ENCODE measurements at places on chromosomes 5 and 9.

GRCh38 chr9:38315085-38315595 lies 77.4 kb upstream of the ALDH1B1 start:
- DNase-seq = no peak

DNA sequence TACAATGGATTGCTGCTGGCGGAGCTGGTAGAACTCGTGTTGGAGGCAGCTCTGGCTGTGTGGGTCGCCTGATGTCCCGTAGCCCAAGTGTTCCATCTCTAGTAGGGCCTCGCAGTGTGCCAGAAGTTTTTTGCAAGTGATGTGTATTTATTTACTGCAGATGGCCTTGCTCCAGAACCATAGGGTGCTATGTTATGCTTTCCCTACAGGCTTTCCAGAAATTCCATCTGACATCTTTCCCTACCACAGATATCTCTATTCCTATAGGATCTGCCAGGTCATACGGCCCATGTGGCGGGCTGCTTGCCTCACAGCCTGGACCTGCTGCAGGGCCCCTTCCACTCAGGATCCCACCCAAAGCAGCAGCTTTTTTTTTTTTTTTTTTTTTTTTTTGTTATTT lies 16.9 kb downstream of the ADAMTSL2 start:
- DNase-seq = no peak

DNA sequence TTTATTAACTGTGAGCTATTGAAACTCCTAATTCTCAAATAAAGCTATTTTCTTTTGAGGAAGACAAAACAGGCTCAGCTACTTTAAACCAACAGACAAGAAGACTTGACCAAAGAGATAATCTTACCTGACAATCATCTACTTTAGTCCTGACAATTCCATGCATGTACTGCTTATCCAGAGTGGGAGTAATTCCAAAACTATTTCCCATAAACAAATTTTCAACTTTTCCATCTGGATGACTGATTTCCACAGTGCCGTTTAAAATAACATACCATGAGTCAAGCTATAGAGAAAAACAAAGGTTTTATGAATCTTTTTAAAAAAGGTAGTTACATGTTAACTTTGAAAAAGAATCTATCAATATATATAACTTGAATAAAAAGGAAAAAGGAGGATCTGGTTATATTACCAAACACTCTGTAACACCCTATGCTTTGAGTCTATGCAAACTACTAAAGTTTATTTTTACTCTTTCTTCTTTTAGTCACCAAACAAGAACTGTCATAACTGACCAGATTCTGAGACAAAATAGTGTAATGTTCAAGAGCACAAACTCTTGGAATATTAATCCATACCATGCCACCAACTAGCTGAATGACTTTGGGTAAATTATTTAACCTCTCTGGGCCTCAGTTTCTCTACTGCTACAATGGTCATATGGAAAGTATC lies 129.7 kb downstream of the RAPGEF6 start:
- no peak for DNase-seq

DNA sequence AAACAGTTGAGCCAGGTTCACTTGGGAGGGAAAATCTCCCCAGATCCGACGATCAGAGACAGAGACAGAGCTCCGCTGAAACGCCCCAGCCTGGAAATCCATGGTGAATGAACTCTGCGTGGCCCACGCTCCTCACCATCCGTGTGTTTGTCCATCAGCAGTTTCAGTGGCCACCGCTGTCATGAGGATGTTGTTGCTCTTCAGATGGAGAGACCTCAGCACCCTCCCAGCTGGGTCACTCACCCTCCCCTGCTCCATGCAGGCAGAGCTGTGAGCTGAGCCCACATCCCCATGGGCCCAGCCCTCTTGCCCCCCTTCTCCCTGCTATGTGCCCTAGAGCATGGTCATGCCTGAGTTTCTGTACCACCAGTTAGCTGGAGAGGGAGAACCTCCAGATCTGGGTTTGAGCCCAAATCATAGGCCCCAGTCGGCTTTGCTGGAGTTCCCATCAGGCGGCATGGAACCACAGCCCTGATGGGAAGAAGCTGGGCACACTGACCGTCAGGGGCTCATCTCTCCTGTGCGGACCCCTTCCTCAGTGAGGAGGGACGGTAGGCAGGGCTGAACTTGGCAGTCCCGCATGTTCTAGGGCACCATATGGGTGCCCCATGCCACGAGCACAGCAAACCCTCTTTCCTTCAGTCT lies 154.4 kb upstream of the COL5A1 start:
- DNase-seq = no peak

DNA sequence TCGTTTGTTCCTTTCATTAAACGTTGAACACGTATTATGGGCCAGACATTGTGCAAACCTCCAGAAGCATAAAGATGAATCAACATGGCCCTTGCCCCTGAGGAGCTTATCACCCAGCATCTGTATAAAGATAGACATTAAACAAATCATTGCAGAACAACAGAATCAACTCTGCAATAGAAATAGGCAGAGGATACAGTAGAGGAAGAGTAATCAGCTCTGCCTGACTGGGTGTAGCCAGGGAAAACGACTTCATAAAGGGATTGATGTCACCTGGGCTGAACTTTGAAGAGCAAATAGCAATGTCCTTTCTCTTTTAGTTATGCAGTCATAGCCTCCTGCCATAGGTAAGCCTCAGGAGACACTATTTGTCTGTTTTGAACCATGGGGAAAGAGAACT lies 13.4 kb downstream of the RGS7BP start:
- no peak for DNase-seq

DNA sequence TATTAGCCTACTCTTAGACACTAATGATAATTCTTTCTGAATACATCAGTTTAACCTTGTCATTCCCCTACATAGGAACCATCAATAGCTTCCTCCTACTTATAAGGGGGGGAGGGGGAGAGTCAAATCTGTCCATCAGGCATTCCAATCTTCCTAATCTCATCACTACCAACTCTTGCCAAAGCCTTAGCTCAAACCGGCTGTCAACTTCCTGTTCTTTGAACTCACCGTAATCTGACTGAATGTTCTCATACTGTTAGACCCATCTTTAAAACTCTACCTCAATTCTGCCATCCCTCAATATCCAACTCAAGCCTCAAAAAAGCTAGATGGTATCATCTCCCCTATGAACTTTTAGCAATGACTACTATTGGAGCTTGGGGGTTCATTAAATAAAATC lies 41.9 kb upstream of the RNF38 start:
- DNase-seq = no peak

DNA sequence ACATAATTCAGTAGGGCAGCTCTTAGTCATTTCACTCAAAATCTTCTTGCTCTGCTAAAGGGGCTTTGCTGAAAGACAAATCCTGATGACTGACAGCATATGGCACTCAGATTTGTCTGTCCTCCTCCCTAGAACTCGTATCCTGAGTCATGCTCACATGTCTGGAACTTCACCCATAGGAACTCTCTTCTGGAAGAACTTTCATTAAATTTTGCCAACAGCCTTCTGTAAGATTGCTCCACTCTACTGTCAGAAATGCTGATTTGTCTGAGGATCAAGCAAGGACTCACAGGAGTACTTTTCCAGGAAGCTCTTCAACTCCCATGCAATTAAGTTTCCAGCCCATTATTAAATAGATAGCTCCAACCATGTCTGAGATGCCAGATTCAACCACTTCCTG lies 59.8 kb upstream of the SNX2 start:
- DNase-seq = no peak
